Urothelium cell line (cell line): ENCODE measurements at places on chromosomes 11 and 22.

- DNase-seq, result no peak
These were observed 15.1 kb downstream of the EIF4G2 start for GRCh38 chr11:10793470-10794255.

DNA sequence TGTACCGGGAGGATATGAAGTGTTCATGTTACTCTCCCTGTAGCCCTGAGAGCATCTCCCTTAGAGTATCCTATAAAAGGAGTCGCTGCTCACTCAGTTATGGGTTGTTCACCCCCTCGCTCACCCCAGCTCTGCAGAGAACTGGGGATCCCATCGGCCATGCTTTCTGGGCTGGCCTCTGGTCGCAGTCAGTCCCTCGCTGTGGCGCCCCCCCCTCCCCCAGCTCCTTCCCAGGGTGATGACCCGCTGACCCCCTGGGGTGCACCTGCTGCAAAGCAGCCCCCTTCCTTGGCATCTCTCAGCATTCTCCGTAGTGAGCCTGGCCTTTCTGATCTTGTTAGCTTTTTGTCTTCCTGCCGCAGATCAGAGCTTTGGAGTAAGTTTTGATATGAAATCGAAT is 10.3 kb upstream of the PARVG start:
- no peak for DNase-seq

DNA sequence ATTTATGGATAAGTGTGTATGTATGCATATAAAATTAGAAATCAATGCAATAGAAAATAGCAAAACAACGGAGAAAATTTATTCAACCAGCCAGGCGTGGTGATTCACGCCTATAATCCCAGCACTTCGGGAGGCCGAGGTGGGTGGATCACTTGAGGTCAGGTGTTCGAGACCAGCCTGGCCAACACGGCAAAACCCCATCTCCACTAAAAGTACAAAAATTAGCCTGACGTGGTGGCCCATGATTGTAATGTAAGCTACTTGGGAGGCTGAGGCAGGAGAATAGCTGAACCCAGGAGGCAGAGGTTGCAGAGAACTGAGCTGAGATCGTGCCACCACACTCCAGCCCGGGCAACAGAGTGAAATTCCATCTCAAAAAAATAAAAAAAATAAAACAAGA is 5.5 kb downstream of the KRTAP5-6 start:
- DNase-seq, result no peak

GRCh38 chr11:60528934-60529333 is 13.7 kb downstream of the MS4A13 start:
- no peak for DNase-seq

DNA sequence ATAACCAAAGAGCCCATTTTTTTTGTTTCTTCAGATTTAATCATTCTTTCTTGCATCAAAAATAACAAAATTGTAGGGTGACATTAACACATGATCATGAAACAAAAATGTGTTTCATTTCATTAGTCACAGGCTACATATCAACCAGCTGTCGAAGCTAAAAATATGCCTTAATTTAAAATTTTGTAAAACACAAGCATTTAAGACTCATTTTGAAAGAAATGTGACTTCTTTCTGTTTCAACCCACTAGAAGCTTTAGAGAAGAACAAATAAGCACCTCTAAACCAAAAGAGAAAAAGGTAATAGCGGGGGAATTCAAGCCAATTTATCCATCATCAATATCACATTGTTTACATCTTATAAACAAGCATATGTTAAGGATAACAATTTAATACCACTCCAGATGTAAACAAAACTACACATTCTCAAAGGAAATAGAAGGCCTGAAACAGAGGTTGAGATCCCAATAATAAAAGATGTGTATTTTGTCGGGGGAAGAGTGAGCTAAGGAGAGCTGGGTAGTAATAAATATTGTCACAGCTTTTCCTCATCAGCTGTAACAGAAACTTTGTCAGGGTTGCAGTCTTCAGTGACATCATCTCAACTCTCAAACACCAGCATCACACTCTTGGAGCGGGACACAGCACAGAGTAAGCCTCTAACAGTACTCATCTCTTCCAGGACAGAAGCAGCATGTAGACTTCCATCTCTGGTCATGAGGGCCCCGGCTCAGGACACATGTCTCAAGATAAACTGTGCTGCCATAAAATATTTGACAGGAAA is 42.0 kb downstream of the ALG9 start:
- no peak for DNase-seq

DNA sequence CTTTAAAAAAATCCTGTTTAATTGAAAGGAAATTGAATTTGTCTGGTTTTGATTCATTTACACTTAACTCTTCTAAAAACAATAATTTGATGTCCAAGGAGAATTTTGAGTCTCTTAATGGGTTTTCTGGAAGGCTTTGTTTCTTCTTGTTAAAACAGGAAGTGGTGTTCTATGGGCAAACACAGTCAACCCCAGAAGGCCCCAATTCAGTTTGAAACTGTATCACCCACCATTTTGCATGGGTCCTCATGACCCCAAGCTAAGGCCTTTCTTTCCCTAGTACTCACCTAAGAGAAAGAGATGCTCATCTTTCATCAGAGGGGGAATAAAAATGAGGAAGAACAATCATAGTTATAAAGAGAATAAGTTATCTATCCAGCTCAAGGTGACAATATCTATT is 10.6 kb downstream of the FLI1 start:
- DNase-seq, result no peak

GRCh38 chr11:117700551-117700950 is 96.5 kb downstream of the DSCAML1 start:
- DNase-seq, result no peak

- no peak for DNase-seq
These were observed 1.8 kb upstream of the WBP2NL start for GRCh38 chr22:41996826-41997225.

DNA sequence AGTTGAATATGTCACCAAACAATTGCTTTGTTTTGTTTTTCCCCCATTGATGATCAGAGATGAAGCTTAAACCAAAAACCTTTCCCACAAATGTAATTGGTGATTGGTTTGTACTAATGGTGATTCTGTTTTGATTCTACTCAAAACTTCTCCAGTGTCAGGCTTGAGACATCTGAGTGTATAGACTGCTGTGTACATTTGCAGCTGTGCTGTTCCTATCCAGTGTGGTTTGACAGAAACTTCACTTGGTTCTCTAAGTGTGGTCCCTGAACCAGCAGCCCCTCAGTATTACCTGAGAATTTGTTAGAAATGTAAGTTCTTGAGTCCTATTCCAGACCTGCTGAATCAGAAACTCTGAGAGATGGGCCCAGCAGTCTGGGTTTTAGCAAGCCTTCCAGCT is 84.8 kb downstream of the PPP6R3 start:
- no peak for DNase-seq

- no peak for DNase-seq
These were observed 20.6 kb downstream of the APOBEC3H start for GRCh38 chr22:39117585-39118191.

- DNase-seq, result no peak
These were observed 31.5 kb downstream of the FAM168A start for GRCh38 chr11:73566422-73566821.

GRCh38 chr11:134543645-134544044 is 131.6 kb upstream of the B3GAT1 start:
- DNase-seq, result no peak

DNA sequence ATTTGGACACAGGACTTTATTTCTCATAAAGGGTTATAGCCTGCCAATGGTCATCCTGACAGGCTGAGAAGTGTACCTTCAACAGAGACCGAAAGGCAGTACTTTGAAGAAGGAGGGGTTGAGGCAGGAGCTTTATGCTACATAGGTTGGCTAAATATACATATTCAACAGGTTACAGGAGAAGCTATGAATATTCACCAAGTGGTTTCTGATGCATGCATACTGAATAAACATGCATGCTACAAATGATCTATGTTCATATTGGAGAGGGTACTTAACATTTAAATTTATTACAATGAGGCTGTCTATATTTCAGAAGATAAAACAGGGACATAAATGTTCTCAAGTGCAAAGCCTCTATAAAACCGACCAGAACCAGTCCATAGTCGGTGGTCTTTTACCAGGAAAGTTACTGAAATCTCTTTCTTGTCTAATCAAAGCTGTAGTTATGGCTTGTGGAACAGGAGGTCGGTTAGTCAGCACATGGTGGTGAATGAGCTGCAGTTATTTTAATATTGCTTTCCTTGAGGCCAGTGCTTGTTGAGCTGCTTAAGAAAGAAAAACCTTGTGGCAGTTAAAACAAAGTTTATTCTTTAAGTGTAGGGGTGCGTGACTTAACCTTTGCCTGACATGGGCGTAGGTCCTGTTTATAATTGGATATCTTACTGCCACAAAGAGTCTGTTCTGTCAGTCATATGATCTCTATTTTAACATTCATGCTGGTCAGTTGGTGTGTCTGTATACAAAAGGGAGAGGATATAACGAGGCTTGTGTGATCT is 19.5 kb downstream of the CNTF start:
- DNase-seq, result no peak

GRCh38 chr11:9473408-9473807 is 12.6 kb downstream of the ZNF143 start:
- DNase-seq, result no peak

DNA sequence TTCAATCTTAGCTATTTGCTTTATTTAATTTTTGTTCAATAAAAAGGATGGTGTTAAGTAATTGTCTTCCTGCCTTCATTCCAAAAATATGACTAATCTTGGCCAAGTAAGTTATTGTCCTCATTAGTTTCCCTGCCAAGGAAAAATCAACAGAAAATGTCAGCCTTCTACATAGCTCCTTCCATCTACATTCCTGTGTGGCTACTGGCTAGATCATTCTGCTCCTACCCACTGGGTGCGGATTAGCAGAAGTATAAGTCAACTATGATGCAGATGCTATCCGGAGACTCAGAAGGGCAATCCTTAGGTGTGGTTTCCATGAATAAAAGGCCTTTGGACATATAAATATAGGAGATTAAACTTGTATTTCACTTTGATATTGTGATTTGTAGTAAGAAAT is 154.4 kb downstream of the SBF2 start:
- DNase-seq, result peak; percentile 25

DNA sequence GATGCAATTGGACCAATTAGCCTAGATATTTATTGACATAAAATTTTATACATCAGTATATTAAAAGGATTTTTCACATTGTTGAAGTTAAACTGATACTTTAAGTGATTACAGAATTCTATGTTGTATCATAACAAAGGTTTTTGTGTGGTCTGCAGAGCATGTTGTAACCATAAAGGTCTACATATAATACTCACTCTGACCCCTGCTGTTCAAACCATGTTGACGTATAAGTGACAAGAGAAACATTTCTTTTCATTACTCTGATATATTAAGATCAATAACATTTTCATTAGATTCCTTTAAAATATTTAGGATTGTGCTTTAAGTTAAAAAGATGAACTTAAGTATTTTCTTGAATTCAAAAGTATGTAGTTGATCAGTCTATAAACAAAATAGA is 63.9 kb downstream of the GAS2 start:
- DNase-seq, result no peak

GRCh38 chr22:38645430-38645829 is 10.8 kb downstream of the FAM227A start:
- DNase-seq, result no peak

- DNase-seq, result peak; percentile 98
These were observed 26.4 kb downstream of the YWHAH start for GRCh38 chr22:31970490-31971444.

DNA sequence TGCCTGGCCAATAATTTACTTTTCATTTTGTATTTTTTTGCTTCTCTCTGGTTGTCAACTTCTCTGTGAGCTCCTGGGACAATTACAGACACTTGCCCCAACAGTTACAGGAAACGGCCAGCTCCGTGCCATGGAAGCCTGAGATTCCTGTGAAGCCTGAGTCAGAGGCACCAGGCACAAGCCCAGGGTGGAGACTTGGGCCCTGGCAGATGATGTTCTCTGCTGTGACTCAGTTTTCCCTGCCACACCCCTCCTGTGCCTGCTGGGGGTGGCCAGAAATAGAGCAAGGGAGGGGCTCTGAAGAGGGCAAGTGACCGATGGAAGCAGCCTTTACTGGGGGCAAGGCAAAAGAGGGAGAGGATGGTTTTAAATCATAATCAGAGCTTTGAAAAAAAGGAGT is 4.9 kb downstream of the ATP5MGL start:
- DNase-seq, result peak; percentile 92

GRCh38 chr11:2870460-2870859 is 15.1 kb downstream of the CDKN1C start:
- DNase-seq, result no peak

DNA sequence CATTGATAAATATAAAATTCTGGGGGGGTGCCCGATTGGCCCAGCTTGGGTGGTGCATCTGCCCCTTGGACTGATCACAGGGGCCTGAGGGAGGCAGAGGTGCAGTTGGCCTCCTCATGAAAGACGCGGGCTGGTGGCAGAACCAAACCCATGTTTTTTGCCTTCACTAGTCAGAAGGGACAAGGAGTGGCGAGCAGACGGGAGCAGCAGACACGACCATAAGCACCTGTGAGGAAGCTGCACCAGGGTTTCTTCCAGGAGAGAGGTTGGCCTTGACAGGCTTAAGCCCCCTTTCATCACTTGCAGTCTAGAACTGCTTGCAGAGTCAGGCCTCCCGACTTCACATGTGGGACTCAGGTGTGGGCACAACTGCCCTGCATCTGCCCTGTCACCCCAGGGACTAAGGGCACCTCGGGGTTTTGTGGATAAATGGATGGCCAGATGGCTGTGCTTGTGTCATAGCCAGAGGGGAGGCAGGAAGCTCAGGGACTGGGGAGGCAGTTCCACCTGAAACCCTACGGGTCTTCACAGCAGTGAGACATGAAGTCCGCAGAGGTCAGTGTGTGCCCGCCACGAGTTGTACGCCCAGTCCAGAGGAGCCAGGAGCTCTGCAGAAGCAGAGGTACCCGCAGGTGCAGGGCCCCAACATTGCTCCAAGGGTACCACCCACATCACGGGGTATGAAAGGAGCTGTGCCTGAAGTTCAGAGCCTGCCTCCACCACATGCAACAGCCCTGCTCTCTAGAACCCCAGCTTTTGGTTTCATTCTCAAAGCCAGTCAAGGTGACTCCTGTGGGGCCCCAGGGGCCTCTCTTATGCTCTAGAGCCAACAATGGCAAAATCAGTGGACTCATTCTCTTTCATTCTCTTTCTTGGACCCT is 18.2 kb upstream of the SYT13 start:
- DNase-seq, result no peak

- DNase-seq, result no peak
These were observed 8.9 kb downstream of the MTMR2 start for GRCh38 chr11:95915051-95915450.

DNA sequence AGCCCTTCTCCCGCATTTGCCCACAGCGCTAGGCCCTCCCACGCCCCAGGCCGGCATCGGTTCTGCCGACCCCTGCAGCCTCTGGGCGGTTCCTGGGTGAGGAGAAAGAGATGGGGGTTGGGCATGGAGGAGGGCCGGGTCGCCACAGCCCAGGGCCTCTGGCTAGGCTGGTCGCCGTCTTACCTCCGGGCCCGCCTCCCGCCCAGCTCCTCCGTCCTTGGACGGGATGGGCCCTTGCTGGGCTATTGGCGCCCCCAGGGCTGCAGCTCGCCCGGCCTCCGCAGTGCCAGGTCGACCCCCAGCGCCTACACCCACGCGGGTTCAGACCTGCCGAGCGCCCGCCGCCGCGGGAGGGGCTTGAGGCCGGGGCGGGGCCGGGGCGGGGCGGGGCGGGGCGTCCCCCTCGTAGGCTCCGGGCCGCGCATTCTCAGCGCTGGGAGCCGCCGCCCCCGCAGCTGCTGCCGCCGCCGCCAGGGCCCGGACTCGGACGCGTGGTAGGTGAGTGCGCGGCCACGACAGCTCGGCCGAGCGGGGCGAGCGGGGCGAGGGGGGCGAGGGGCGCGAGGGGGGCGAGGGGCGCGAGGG is at the start of gene CD151:
CD151 (plus strand) TSS at position 424 of the 585 bp plus-strand sequence. CDS start 3,118 bp downstream, outside the sequence.
- peak; percentile 74 for DNase-seq

- no peak for DNase-seq
These were observed 22.0 kb upstream of the CABP2 start for GRCh38 chr11:67545280-67545679.
